ENCODE measurements at places on chromosomes 13 and 19.

DNA sequence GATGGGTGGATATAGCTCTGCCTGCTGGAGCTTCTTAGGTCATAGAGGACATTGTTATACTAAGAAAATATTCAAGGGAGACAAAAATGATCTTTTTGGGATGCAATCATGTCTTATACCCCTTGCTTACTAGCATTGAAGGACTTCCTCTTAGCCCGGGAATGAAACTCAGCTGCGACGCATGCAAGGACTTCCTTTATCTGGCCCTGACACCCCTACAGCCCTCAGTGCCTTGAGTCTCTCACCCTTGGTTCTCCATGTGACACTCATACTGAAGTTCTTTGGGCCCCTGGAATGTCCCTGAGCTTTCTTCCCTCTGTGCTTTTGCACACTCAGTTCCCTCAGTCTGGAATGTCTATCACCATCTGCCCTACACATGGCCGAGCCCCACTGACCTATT, 72.5 kb upstream of the MTIF3 start:
- no peak for DNase-seq

GRCh38 chr19:29484876-29485275, 40.9 kb upstream of the VSTM2B start:
- no peak for DNase-seq

DNA sequence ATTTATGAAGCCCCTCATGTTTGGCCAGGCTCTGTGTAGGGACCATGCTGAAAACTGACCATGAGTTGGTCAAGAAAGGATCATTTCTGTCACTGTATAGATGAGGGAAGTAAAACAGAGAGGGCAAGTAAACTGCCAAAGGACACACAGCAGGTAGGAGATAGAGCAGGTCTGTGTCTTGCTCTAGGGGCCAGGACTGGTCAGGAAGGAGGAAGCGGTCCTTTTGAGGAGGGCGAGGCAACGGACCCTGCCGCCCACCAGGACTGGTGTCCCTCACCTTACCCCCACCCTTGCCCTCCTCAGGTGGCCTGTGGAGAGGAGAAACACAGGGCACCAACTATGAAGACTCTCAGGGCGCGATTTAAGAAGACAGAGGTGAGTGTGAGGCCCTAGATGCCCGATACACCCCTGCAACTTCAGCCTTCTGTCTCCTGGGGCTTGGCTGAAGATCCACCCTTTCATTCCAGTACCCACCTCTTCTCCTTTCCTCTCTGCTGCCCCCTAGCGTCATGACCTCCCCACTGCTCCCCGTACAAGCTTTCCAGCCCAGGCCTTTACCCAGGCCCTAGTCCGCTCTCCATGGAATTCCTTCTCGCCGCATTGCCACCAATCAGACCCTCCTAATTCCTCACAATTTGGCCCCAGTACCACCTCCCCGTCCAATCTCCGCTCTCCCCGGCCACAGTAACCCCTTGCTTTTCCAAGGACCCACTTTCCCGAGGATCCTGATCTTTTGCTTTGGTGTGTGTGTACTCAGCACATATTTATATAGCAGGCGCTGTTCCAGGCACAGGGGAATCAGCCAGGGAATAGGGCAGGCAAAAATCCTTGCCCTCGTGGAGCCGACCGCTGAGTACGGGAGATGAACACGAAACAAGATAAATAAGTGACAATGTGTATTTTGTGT, 3.9 kb downstream of the ANKRD24 start:
- DNase-seq = no peak

DNA sequence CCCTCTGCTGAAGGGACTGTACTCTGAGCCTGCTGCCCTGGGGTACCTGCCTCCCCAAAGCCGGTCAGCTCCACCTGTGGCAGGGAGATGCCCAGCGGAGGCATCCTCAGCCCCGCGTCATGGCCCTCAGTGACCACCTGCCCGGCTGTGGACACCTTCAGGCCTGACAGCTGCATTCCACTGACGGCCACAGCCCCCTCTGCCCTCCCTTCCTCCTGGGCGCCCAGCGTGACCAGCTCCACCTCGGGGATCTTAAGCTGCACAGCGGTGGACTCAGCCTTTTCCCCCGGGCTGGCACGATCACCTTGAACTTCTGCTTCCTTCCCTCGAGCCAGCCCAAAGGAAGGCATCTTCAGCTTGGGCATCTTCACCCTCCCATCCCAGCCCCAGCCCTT, 4.8 kb upstream of the HIPK4 start:
- no peak for DNase-seq

DNA sequence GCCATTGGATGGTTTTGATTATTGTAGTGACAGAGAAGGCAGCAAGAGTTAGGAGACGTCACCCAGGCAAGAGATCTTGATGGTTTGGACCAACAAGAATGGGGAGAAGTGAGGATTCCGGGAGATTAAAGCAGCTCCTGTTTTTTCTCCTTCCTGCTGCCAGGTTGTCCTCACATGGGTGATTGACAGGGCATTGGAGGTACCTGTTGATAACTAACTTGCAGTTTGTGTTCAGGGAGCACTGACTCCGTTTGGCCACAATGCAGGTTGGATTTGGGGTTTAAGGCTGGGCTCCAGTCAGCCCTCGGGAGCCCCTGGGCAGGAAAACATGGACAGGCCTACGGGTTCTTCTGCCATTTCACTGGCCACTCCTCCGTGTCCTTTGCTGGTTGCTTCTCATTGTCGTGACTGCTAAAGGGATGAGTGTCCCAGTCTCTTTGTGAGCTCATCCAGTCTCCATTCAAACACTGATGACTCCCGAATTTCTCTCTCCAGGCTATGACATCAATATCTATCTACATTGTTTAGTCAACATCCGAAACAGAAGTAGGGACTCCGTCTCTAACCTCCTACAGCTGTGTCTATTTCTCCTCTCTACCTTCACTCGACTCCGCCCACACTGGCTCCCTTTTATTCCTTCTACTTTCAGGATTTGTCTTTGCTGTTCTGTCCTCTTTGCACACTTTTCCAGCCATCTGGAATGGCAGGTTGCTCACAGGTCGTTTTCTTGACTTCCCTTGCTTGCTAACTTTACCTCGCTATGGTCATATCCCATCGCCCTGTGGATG, 1.3 kb upstream of the PTOV1 start:
- no peak for DNase-seq

DNA sequence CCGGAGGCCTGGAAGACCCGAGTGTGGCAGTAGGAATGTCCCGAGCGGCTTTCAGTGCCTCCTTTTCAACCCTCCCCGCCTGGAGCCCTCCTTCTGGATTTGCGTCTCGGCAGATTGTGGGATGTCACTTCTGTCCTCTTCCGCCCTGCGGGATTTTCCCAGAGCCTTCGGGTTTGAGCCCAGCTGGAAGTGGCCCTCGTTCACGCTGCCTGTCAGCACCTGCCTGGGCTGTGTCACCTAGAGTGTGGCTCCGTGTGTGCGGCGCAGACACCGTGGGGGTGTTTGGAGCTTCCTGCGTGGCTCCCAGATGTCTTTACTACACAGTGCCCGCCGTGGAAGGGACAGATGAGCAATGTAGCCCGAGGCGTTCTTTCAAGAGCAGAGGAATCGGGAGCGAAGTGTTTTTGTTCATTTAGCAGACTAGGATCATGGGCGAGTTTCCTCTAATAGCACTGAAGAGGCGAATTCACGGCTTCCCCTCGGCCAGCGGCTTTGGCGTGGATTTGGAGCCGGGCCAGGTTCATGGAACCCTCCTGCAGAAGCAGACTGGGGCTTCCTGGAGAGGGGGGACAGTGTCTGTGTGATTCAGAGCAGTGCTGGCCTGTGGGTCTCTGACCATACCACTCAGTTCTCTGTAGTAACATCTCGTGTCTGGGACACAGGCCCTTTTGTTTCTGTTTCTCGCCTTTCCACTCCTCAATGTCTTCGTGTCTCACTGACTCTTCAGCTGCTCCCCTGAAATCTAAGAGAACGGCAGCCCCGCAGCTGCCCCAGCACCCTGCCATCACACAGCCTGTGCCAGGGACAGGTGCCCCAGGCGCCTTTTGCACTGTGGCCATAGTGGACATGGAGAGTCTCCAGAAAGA, 68.0 kb downstream of the KDM4B start:
- no peak for DNase-seq

DNA sequence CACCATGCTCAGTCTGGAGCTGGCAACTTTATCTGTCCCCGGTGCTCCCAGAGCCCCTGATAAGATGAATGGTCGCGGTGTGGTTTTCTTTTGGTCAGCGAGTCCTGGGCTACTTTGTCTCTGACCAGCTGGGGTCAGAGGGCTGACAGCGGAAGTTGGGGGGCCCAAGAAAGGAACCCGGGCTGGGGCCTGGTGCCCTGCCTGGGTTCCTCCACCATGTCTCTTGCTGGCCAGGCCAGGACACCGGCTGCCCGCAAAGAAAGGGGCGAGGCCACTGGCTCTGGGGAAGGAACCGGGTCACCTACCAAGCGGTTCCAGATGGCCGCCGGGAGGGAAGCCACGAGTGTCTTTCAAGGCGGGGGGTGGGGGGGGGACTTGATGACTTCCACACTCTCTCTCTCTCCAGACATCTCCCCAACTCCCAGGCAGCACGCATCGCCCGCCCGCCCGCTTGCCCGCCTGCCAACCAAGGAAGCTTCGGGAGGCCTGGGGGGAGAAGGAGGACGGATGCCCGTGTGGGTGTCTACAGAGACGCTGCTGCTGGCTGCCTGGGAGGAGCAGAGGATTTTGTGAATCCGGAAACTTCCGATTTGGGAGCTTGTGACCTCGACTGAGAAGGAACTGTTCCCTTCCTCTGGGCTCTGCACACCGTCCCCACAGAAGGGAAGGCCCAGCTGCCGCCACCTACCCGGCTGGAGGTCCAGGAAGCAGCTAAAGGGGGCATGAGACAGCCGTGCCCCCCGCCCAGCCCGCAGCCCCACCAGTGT, 1.1 kb downstream of the PIP5K1C start:
- no peak for DNase-seq

DNA sequence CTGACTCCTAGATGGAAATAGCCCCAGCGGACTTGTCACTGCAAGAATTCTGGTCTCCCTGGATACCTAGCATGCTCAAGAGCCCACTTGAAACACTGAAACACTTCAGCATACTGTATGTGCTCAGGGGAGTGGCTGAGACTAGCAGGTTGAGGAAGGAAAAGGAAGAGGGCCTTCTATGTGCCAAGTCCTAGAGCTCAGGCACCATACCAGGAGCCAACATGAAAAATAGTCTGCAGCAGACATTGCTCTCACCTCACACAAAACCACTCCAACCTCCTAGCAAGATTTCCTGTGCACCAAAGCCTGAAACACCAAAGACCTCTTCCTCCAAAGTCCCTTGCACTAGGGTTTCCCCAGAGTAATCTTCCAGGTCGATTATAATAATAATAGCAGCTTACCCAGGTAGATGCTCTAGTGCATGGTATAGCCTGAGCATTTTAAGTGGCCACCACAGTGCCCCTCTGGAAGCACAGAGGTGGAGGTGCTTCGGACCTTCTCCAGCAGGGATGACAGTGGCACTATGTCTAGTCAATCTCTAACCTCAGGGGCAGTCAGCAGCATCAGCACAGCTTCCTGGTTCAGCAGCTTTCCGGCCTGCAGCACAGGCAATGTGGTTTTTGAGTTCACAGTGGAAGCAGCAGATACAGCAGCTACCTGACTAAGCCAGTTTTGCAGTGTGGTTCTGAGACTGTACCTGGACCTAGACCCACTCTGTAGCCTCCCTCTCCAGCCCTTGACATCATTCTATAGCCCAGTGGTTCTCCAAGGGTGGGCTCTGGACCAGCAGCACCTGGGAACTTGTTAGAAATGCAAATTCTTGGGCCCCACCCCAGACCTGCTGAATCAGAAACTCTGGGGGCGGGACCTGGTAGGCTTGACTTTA, 45.6 kb upstream of the UBE2L5 start:
- peak; percentile 72 for DNase-seq

DNA sequence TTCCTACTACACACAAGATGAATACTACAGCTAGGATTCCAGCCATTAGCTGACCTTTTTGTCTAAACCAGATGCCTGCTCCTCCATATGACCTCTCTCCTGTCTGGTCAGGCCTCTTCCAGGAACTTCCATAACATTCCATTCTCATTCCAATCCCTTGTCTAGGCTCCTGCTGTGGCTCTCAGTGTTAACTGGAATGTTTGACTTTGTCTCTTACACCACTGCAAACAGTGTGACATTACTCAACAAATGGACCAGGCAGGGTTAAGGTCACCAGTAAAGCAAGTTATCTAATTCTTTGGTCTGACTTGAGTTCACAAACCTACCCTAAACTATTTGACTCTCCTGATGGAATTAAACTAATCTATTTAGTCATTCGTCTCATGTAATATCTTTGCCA, 2.1 kb upstream of the GPC6 start:
- DNase-seq = no peak

DNA sequence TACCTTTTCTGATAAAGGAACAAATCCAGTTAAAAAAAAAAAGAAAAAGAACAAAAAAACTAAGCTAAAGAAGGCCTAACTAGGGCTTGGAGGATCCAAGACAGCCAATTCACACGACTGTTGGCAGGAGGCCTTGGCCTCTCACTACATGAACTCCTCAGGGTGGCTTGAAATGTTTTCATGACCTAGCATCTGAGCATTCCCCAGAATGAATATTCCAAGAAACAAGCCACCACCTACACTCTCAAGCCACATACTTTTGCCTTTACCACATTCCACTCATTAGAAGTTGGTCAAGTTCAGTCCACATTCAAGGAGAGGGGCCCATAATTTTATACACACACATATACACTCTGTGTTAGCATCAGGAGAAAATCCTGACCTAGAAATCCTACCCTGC, 97.6 kb upstream of the SIAH3 start:
- DNase-seq = no peak

GRCh38 chr13:72530471-72530870, 197.0 kb downstream of the MZT1 start:
- no peak for DNase-seq

- no peak for DNase-seq
These were observed 19.1 kb upstream of the SPATA13 start for GRCh38 chr13:24141333-24141910.

- DNase-seq = no peak
These were observed 43.6 kb upstream of the UBAC2 start for GRCh38 chr13:99157046-99157445.

GRCh38 chr13:99311137-99311536, 3.9 kb upstream of the GPR183 start:
- DNase-seq = no peak

- no peak for DNase-seq
These were observed 23.7 kb upstream of the TFDP1 start for GRCh38 chr13:113560645-113561416.

GRCh38 chr13:24223341-24224231, 63.1 kb downstream of the SPATA13 start:
- no peak for DNase-seq

DNA sequence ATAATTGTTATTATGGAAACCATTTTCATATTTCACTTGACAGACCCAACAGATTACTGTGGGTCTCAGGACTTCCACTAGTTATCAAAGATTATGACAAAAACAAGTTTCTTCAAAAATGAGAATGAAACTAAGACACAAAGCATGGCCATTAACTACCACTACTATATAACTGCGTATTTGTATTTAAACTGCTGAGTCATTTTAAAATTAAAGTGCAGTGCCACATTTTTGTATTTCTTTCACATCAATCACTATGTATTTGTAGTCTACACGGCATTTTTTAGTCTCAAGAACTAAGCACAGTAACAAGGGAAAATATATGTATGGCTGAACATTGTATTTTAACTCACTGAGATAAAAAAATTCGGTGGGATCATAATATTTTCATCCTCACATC, 10.1 kb upstream of the KLF12 start:
- no peak for DNase-seq

- DNase-seq = no peak
These were observed 6.6 kb downstream of the ZNF146 start for GRCh38 chr19:36221474-36221873.

GRCh38 chr13:109087916-109088623, 458.7 kb downstream of the MYO16 start:
- DNase-seq = no peak

Data from GF-D8 (cell line).